ENCODE measurements at places on chromosomes 1 and 21.

GRCh38 chr1:38133304-38133703 lies 86.7 kb upstream of the POU3F1 start:
- DNase-seq, result no peak

DNA sequence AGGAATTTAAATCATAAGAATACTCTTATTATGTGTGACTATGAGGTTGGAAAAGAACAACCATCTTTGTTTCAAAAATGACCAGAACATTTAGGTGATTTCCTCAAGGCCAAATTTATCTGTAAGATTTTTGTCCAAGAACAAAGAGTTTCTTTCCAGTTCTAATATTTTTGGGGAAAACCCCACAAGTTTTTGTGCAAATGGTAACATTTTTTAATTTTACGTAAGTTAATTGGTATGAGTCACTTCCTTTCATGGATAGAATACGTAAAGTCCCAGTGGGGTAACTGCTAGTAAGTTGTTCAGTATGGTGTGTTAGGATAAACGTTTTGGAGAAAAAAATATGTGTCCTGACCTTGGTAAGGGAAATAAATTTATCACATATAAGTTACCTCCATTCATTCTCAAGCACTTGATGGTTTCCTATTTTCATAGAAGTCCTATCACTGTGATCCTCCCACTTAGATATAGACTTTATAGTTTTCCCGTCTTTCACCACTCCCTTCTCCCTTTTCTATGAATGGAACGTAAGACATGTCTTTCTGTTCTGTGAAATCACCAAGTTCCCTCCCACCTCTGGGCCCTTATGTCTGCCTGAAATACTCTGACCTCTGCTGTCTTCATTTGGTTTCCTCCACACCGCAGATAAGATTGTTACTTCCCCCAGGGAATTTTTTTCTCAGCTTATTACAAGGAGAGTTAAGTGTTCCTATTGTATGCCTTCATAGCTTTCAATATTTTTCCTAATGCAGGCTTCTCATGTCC lies 34.9 kb upstream of the TSNAX start:
- DNase-seq, result no peak

DNA sequence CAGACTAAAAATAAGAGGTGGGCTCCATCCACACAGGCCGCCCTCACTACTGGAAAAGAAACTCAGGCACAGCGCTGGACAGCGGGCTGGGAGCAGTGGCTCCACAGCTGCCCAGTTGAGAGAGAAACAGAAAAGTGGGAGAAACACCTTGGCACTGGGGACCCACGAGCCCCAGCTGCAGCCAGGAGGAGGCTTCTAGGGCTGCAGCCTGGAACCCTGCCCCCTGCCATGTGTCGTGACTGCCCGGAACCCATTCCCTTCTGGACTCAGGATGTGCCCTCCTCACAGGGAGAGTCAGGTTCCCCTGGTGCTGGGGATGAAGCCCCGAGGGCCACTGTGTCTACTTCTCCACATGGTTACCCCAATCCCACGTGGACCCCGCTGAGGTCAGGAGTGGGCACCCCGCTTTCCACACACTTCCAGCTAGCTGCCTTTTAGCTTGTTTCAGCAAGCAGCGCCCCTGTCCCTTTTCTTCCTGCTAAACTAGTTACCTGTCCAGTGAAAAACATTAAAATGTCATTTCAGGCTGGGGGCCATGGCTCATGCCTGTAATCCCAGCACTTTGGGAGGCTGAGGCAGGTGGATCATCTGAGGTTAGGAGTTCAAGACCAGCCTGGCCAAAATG lies 35.9 kb downstream of the PARP1 start:
- no peak for DNase-seq

GRCh38 chr21:27645285-27645684 lies 678.4 kb upstream of the ADAMTS5 start:
- no peak for DNase-seq

GRCh38 chr1:4658643-4659628 lies 4.5 kb downstream of the AJAP1 start:
- DNase-seq, result no peak

DNA sequence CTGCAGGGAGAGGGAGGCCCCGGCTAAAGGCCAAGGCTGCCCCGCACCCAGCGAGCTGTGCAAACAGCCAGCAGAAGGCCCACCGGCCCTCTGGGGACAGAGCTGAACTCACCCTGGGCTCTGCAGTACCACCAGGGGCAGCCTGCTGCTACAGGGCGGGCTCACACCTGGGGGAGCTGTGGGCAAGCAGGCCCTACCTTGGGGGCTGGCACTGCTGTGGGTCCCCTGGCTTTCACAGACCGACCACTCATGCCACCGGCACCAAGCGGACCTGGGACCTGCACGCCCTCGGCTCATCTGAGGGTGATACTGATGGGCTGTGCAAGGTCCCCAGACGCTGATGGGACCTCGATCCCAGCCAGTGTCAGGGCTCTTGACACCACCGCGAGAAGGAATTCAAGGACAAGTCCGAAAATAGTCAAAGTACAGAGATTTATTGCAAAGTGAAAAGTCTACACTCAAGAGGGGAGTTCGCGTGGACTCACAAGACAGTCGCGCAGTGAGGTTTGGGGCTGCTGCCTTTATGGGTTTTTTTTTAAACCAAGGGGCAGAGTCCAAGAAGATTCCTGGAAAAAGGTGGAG lies 61.0 kb upstream of the ADARB1 start:
- no peak for DNase-seq

GRCh38 chr21:45589686-45590245 lies 47.5 kb upstream of the SLC19A1 start:
- no peak for DNase-seq
